ENCODE measurements at places on chromosomes 16 and 17. TPM values are rescaled to one million over a fixed set of nuclear protein-coding genes. Genes with fewer than 3 reads are reported as not detected.

DNA sequence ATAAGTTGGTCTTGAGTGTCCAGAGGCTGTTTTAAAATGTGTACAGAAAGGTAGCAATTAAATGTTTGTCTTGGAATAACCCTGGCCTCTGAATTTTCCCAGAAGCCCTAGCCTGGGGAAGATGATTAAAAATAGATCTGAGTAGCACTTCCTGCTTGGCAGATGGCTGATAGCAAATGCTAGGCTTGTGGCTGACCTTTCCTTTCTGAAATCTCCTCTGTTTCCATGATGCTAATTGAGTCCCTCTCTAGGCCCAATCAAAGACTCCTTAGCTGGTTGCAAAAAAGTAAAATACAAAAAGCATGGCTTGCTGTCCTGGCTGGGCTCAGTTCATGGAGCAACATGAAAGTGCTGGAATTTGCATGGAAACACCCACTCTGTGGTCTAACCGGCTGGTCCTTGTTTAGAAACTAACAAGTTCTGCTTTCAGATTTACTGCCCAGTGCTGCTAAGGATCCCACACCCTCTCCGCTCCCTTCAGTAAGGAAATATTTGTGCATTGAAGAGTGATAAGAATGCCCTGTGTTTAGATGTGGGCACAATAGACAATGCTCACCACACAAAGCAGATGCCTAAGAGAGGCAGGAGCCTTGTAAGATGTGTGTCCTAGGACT lies 40.8 kb downstream of the YPEL2 start:
- peak; percentile 54 for DNase-seq

DNA sequence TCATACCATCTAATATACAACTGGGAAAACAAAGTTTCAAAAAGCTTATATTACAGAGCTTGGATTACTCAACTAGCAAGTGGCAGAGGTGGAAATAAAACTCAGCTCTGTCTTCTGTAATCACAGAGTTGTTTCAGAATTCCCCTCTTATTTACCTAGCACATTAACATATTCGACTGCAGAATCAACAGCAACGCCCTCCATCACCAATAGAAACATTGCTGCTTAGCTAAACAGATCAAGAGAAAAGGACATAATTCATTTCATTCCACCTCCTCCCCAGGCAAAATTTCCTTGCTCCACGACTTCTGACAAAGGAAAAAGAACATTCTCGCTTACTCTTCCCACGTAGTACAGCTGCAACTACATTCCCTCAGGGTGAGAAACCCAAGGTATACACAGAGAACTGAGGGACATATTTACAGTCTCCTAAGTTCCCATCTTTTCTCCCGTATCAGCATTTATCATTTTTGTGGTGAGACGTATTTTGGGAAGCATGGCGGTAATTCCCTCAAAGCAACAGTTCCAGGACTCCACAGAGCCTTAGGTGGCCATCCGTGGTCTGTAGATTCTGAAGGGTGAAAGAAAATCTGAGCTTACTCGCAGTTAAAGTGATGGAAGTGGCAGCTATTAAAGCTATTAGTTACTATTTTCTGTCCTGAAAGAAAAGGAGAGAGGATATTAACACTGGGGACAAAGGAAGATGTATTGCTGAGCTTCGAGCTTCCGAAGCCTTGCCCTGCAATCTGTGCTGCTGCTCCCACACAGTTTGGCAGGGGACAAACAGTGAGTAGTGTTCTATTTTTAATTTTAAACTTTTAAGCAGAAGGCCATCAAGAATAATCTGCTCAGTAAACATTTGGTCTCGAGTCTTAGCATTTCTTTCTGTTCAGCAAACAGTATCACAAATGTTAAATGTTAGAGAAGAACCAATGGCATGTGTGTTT lies 1296.2 kb downstream of the CDH8 start:
- no peak for DNase-seq

DNA sequence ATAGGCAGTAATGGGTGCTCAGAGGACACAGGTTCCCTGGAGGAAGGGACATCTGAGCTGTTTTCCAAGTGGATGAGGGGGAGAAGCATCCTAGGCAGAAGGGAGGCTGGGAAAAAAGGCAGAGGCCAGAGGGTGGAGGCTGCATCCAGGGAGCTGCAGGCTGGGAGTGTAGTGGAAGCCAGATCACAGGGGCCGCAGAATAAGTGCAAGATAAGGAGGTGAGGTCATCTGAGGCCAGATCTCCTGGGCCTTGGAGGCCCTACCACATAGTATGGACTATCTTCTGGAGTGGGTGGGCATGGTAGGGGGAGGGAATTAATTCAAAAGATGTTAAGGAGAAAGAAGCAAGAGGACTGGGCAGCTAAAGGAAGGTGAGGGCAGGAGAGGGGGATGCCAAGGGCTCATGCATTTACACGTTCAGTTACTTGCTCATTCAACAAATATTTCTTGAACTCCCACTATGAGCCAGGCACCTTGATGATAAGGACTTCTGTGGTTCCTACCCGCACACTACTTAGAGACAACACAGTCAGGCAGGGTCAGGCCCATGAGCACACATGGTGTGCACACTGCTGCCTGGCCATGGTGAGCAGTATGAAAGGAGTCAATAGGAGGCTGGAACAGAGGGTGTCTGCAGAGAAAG lies 2.4 kb upstream of the RIPOR1 start:
- peak; percentile 61 for DNase-seq

GRCh38 chr17:78349891-78350642 lies 9.8 kb downstream of the SOCS3 start:
- no peak for DNase-seq

NPIPB12 gene
- polyA plus RNA-seq = 18.0 TPM

NLRC3 gene
- polyA plus RNA-seq = not detected

MED13 gene
- polyA plus RNA-seq = 7.1 TPM

DNA sequence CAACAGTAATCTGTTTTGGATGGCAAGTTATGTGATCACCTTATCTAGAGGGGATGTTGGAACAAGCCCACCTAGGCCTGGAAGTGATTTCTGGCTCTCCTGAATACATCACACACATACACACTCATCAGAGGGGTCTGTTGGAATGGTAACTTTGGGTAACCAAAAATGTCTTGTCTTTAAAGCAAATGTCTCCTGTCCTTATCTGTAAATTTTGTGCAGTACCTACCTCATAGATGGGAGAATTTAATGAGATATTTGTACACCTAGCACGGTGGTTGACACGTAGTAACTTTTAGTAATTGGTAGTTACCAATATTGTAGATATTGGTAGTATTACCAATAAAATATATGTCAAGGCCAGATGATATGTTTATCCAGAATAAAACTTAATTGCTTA lies 24.7 kb downstream of the HAPSTR1 start:
- DNase-seq = no peak

DNA sequence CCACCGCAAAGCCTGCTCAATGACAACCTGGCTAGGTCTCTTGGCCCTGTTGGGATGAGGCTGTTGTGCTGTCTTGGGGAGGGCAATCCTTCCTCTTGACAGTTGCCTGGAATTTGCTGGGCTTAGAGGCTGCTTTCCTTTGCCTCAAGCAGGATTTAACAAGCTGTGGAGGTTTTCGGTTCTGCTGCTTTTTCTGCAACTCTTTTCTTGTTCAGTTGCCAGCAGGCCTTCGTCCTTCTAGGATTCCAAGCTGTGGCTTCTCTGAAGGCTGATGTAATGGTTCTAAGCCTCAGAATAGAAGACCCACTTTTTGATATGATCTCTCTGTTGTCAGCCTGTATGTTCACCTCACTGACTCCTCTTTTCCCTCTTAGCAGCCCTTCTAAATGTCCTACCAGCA lies 149.5 kb upstream of the HS3ST4 start:
- no peak for DNase-seq

GRCh38 chr17:65515512-65515911 lies 45.9 kb downstream of the AXIN2 start:
- DNase-seq = no peak

TP53TG3 gene
- polyA plus RNA-seq = not detected

GRCh38 chr17:50467855-50468303 lies 801 bp downstream of the CHAD start:
- no peak for DNase-seq

DNA sequence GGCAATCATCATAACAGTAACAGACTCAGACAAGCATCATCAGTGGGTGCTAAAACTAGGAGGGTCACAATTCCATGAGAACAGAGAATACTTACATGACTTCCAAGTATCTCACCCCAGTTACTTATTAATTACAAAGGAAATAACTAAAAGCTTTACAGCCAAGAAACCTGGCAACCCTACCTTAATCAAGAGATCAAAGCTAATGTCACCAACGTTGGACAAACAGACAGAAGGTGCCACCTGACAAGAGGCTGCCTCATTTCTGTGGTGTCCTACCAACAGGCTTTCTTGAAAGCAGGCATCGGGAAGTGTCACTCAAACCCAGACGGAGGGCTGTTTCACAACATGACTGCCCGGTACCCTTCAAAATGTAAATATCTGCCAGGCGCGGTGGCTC lies 84.6 kb downstream of the RMI2 start:
- DNase-seq = no peak

OR4D1 gene
- not detected for polyA plus RNA-seq

GRCh38 chr16:72482695-72483094 lies 310.7 kb upstream of the PMFBP1 start:
- no peak for DNase-seq

- DNase-seq = no peak
Measured at GRCh38 chr16:28478506-28479180, 6.5 kb upstream of the NPIPB7 start.

GRCh38 chr16:14002416-14002990 lies 68.6 kb upstream of the MRTFB start:
- no peak for DNase-seq

DNA sequence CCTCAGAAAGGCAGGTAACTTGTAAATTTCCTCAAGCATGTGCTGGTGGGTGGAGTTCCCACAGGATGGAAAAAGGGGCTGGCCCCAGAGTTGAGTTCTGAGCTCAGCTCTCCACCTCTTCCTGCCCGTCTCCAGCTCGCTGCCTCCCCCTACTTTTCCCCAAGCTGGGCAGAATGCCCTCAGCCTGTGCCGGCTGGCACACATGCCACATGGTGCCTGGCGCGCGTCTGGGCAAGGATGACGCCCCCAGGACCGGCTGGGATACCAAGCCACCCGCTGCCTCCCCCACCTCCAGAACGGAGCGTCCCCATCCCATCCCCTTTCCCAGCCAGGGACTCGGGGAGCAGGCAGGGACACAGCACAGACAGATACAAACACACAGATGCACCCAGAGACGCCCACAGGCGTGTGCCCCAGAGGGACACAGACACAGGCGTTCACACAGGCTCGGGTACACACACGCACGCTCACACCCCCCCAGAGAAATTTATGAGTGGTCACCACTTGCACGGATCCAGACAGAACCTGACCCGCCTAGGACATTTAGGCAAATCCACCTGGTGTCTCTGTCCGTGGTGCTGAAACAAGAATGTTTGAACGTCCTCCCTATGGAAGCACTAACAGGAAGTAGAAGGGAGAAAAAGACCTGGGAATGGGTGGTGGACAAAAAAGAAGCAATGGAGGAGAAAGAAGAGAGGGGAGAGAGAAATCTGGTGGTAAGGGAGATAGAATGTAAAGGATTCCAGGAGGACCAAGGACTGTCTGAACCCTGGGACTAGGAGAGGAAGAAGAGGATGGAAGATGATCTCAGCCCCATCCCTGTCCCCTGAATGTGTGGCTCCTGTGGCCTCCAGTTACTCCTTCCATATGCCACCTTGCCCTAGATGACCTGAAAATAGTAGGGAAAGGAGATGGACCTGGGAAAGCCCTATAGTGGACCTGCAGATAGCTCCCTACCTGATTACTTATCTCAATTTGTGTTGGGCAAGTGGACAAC lies 15.5 kb downstream of the NEUROD2 start:
- peak; percentile 50 for DNase-seq

- peak; percentile 52 for DNase-seq
Measured at GRCh38 chr16:21166561-21166961, 8.1 kb downstream of the LDAF1 start.

IKZF3 gene
- not detected for polyA plus RNA-seq

DNA sequence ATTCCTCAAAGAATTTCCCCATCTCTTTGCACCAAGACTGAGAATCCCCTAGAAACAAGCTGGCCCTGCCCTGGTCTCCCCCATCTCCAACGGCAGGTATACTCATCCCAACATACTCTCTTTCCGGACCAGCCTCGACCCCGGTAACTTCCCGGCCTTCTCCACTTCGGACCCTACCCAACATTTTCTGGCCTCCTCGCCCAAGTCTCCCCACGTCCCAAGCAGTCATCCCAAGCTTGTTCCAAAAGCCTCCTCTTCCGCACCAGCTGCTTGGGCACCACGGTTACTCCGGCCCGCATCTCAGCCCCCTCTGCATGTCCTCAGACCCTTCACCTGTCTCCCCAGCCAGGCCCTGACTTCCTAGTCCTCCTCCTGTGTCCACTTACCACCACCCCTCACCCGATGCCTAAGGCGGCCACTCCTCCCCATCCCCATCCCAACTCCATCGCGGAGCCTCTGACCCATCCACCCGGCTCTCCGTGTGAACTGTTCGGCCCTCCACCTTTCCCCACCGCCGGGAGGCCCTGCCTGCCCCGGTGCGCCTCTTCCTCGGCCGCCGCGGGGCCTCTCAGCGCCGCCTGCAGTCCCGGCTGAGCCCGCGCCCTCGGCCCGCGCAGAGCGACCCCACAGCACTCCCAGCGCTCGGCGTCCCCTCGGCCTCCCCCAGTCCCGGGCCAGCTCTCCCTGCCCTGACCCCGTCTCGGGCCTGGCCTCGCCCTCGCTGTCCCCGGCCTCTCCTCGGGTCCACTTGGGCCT lies 994 bp downstream of the PITPNA start:
- DNase-seq = no peak

DNA sequence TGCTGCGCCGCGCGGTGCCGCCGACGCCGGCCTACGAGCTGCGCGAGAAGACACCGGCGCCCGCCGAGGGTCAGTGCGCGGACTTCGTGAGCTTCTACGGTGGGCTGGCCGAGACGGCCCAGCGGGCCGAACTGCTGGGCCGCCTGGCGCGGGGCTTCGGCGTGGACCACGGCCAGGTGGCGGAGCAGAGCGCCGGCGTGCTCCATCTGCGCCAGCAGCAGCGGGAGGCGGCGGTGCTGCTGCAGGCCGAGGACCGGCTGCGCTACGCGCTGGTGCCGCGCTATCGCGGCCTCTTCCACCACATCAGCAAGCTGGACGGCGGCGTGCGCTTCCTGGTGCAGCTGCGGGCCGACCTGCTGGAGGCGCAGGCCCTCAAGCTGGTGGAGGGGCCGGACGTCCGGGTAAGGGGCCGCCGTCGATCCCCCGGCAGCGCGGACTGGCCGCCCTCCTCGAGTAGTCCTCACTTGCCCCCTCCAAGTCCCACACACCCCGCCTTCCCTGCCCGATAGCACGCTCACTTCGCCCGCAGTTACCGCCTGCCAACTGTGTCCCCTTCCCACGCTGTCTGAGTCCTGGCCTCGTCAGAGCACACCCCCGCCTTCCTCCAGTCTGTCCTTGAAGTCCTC lies 470 bp downstream of the MLYCD start:
- DNase-seq = peak; percentile 66

GRCh38 chr17:39667945-39668924 lies at the start of gene PNMT:
PNMT (plus strand) TSS chr17:39668453; CDS start chr17:39668476, 23 bp downstream.
- DNase-seq = peak; percentile 39

SLFN12 gene
- 13.5 TPM for polyA plus RNA-seq

DNA sequence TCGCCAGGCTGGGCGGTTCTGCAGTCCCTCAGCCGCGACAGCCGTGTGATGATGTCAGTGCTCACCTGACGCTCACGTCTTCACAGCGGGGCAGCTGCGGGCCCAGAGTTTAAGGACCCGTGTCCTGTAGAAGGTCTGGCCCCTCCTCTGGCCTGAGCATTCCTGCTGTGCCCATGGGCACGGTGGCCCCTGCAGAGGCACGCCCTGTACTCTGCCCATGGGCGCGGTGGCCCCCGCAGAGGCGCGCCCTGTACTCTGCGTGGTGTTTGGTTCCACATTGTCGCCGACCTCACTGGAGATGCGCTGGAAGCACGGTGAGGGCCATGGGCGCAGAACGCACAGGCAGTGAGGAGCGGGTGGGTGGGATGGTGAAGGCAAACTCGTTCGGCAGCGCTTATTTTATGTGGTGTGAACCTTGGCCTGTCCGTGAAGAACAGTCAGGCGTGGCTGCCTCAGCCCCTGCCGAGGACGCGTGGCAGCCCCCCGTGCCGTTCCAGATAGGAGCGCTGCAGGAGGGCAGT lies 122.0 kb downstream of the BANP start:
- no peak for DNase-seq
